ENCODE measurements at places on chromosomes 7 and 10.

DNA sequence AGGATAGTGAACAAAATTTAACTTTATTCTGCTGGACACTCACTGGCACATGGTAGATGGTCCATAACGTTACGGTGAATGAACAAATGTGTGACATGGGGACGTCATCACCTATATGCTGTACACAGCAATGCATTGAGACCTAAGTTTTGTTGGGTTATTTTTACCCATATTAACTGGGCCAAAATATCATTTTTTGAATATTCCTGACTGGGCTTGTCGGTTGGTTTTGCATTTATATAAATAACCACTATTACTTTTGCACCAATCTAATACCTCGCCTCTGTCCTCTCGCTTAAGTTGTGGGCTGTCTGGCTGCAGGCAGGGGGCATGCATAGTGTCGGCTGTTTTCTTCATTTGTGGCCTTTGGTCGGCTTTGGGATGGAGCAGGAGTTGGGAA lies 161.7 kb downstream of the USP6NL start:
- no peak for DNase-seq

- DNase-seq = no peak
Observed at GRCh38 chr7:44145969-44146911, 5.1 kb upstream of the MYL7 start.

GRCh38 chr10:117677890-117678500 lies 135.4 kb downstream of the EMX2 start:
- no peak for DNase-seq

DNA sequence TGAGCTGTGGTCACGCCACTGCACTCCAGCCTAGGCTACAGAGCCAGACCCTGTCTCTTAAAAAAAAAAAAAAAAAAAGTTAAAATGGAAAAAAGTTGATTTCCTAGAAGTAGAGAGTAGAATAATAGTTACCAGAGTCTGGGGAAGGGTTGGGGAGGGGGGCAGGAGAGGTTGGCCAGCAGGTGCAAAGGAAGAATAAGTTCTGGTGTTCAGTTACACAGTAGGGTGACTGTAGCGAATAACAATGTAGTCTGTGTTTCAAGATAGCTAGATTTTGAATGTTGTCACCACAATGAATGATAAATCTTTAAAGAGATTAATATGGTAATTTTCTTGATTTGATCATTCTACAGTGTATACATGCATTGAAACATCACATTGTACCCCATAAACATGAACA lies 142.9 kb downstream of the NRF1 start:
- DNase-seq = no peak

DNA sequence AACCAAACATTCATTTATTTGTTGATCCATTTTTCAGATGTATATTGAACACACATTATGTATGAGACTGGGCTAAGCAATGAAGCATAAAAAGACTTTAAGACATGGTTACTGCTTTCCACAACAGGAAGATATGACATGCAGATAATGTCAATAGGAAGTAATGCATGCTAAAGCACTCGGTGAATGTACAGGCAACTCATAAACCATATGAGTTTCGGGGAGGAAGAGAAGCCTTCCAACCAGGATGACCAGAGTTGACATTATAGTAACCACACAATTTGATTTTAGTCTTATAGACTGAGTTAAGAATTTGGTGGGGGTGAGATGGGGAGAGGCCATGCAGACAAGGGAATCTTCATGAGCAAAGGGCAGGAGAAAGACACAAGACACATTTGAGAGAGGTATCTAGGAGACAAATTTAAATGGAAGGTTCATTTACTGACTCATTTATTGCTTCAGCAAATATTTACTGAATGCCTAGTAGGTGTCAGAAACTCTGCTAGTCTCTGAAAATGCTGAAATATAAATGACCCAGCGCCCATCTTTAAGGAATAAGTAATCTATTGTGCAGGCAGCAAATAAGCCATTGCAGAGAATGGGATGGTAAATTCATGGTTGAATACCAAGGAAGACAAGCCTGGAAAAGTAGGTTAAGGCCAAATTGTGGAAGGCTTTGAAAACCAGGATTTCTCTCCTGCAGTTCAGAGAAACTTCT lies 19.0 kb upstream of the SLK start:
- DNase-seq = no peak

Data from RCC 7860 (cell line).